CD4-positive, alpha-beta T cell treated with Interleukin-4 for 1 hour (primary cell): ENCODE measurements at places on chromosomes 2 and 18.

DNA sequence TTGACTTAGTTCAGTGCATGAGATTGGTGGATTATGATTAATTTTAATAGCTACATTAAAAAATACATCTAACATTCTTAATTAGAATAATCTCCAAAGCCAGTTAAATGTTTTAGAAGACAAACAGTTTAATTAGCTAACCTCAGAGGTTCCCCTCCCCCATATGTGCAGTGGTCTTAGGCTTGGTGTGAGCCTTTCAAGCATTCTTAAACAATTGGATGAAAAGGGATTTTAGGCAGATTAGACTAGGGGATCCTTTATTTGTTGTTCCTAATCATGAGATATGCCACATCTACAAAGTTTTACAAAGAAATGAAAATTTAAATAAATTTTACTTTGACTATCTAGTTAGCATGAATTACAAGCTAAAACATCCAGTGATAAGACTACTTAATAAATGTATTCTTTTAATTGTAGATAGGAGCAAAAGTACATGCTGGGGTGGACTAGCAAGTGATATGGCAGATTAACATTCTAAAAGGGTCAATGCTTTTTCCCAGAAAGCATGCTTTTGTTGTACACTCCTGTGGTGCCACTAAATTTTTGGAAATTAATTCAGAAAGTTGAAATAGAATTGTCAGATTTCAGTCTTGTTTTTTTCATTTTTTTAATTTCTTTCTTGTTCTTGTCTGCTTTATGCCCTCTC is 42.7 kb upstream of the OTX1 start:
- no peak for DNase-seq

- no peak for DNase-seq
These were observed 121.9 kb downstream of the TNS1 start for GRCh38 chr2:217880891-217881290.

GRCh38 chr2:224561234-224562005 is 23.7 kb downstream of the CUL3 start:
- no peak for DNase-seq

- no peak for DNase-seq
These were observed 776.3 kb upstream of the CDH7 start for GRCh38 chr18:64974391-64975125.

DNA sequence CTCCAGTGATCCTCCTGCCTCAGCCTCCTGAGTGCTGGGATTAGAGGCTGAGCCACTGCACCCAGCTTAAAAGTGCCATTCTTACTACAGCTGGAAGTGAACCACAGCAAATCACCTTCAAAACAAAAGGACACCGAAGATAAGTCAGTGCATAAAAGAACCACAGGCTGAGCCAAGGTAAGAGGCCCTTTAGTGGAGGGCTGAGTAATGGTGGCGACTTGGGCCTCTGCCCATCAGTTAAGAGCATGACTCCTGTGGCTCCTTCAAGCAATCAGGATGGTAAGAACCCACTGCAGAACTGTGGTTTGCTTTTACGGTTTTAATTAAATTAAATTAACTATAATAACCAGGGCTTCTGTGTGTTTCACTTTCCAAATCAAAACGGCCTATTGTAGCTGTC is 75.1 kb downstream of the CTAGE1 start:
- no peak for DNase-seq

- DNase-seq, result peak; percentile 33
These were observed 42.5 kb downstream of the CPO start for GRCh38 chr2:206981739-206982340.

DNA sequence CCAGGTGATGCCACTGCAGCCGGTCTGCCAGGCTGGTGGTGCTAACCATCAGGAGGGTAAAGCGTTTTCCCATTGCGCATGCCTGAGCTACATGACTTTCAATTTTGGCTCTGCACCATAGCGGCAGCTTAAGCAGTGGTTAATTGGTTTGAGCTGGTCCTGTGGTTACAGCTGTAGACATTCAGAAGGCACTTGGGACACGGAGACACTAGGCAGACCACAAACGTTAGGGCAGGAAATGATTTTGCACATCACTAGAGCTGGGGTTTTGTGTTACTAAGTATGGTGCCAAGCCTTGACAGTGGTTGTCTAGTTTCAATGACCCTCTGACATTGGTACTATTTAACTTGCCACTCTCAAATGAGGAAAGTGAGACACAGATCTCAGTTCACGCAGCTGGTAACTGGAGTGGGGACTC is 28.9 kb upstream of the CNOT11 start:
- peak; percentile 70 for DNase-seq

- DNase-seq, result no peak
These were observed 124.0 kb downstream of the PKP4 start for GRCh38 chr2:158580760-158581159.

DNA sequence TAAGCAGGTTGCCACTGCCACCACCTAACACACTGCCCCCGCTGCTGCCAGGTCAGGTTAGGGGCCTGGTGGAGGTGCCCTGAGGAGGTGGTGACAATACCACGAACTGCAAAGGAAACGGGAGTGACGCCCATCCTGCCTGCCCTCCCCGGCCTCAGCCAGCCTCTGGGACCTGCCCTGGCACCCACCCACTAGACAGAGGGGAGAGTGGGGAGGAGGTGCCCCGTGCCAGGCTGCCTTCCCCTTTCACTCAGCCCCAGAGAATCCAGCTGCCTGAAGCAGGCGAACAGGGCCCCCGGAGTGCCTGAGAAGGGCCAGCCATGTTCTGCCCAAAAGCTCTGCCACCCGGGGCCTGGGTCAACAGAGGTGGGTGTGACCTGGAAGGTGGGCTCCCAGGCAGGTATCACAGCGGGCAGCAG is 44.5 kb upstream of the FOSL2 start:
- peak; percentile 82 for DNase-seq

DNA sequence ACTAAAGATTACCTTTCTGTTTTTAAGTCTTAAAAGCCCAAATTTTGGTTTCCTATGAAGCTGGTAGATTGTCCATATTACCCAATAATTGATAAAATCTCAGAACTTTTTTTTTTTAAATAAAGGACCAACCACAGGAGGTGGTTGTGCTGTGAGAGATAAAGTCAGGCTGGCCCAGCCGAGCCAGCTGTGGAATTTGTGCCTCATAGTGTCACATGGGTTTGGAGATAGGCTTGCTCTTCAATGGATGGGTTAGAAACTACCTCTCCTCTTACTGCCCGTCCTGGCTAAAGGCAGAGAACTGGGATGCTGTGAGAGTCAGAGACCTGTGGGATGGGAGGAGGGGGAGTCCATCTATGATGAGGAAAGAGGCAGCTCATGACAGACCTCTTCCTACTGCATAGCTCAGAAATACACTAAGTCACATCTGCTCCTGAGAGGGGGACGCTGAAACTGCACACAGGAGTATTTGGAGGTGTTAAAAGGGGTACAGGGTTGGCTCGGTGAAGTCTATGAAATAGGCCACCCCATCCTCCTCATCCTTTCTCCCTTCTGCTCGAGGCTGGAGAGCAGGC is 99.7 kb upstream of the MGAT4A start:
- no peak for DNase-seq
